LoVo (cell line): ENCODE measurements at places on chromosomes 1 and 21.

DNA sequence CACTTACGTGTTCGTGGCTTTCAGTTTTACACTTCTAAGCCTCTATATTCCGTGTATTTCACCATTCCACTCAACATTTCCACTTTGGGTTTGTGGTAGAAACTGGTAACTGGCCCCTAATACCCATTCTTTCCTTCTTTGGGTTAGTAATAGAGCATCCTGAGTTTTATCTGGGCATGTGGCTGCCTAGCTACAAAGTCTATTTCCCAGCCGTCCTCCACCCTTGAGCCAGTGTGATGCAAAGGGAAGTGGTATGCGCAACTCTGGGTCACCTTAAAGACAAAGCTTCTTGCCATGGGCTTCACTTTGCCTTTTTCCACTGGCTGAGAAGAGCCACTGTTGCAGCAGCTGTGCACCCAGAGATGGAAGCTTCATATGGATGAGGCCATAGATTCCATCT lies 73.9 kb downstream of the LAMC2 start:
- DNase-seq: no peak

DNA sequence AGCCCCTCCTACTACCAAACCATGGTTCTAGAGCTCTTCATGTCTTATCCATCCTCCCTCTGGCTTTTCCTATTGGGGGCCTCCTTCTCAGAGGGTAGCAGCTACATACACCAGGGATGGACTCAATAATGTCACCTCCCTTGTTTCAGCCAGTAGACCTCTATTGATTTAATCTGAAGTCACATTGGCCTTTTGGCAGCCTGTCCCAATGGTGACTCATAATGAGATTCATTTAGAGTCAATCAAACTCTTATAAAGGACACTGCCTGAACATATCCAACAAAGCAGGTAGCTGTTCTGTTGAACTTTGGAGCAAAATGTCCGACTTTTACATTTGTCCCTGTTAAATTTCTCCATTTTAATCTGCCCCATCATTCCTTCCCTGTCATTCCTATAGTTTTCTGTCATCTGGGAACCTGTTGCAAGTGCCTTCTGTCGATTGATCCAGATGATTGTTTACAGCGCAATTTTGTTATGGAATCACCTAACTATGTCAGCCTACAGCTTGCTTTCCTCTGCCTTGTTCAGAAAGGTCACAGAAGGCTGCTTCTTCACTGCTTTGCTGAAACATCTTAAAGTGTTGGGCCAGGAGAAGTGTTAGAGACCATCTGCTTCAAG lies 105.9 kb downstream of the ETS2 start:
- peak; percentile 72 for DNase-seq

- no peak for DNase-seq
These were observed 62.5 kb downstream of the OSBPL9 start for GRCh38 chr1:51679435-51679834.

- peak; percentile 19 for DNase-seq
These were observed 545 bp downstream of the PATJ start for GRCh38 chr1:61742620-61743430.

GRCh38 chr1:32073299-32074229 lies 825 bp downstream of the TMEM39B start:
- no peak for DNase-seq

- no peak for DNase-seq
These were observed 237.6 kb downstream of the NTNG1 start for GRCh38 chr1:107378426-107378825.

DNA sequence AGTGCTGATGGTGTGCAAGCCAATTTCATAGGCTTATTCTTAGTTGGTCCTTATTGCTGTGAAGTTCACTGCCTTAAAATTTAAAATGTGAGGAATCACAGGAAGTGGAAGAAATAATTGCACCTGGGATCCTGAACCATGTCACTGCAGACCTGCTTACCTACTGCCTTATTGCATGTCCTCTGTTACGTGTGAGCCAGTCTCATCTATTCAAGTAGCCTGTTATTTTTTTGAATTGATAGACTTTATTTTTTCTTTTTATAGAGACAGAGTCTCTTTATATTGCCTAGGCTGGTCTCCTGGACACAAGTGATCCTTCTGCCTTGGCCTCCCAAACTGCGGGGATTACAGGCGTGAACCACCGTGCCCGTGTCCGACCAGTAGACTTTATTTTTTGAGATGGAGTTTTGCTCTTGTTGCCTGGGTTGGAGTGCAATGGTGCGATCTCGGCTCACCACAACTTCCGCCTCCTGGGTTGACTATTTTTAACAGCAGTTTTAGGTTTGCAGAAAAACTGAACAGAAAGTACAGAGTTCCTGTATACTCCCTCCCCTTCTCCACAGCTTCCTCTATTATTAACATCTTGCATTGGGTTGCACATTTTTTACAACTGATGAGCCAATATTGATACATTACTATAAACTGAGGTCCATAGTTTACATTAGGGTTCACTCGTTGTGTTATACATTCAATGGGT lies 14.0 kb upstream of the DISC1 start:
- no peak for DNase-seq

DNA sequence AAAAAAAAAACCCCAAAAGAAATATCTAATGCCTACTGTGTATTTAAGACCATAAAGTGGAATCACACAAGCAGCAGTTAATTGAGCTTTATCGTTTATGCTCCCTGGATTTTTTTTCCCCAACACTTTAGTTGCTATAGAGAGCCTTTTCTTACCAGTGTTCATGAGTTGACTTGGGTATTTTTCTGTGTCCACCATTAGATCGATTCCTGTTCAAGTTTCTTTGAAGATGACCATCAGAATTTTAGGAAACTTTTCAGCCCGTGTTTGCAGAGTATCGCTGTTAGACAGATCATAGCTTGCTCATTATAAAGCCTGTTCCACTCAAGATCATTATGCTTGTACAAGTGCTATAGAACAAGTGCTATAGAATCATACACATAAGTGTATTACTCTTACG lies 1.5 kb downstream of the RALGPS2 start:
- no peak for DNase-seq

- no peak for DNase-seq
These were observed 64.8 kb downstream of the ATP2B4 start for GRCh38 chr1:203691447-203691846.

GRCh38 chr1:2353551-2354438 lies 37.6 kb downstream of the MORN1 start:
- DNase-seq: no peak

DNA sequence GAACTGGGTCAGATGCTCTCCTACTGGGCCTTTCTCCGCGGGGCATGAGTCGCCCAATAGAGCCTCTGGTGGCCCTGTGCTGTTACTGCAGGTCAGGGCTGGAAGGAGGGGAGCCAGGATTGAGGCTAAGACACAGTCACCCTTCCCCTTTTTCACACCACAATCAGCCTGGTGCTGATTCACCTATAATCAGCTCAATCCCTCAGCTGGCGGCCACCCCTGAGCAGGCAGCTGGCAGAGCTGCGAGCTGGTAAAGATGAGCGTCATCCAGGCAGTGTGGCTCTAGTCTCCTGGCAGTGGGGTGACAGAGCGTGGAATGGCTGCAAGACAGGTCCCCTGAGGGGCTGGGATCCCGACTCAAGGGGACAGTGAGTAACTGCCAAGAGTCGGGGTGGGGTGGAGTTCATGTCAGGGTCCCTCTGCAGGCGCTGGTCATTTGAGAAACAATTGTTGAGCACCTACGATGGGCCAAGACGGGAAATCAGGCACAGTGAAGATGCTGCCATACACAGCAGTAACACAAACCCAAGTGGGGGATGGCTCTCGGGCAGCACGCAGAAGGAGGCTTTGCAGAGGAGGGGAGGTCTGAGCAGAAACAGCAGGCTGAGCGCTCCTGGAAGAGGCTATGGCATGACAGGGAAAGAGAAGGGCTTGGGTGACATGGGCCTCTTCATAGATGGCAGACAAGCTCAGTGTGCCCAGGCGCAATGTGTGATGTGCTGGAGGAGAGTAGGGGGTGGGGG lies 21.8 kb downstream of the ATF3 start:
- peak; percentile 47 for DNase-seq

DNA sequence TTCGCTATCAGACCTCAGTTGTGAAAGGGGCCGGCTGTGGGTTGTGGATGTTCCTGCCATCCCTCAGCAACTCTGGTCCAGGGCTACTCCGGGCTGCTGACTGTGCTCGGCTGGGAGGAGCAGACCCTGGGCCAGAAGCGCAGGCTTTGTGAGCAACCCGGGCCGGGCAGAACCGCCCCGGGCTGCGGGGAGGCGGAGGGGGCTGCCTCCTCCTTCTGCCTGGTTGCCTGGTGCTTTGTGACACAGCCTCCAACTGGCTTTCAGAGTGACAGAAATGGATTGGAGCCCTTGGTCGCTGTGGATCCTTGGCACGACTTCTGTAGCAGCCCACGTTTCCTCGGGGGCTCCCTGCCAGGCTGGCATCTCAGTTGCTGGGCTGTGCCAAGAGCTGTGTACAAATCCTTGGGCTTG lies 10.0 kb downstream of the DRAXIN start:
- no peak for DNase-seq

- no peak for DNase-seq
These were observed 43.8 kb upstream of the PBX1 start for GRCh38 chr1:164515231-164515630.

DNA sequence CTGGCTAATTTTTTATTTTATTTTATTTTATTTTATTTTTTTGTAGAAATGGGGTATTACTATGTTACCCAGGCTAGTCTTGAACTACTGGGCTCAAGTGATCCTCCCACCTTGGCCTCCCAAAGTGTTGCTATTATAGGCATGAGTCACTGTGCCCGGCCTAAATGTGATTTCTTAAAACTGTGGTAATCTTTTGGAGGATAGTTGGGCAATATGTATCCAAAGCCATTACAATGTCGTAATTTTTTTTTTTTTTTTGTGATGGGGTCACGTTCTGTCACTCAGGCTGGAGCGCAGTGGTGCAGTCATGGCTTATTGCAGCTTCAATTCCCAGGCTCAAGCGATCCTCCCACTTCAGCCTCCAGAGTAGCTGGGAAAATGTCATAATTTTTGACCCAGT lies 14.2 kb downstream of the ETV3L start:
- no peak for DNase-seq

DNA sequence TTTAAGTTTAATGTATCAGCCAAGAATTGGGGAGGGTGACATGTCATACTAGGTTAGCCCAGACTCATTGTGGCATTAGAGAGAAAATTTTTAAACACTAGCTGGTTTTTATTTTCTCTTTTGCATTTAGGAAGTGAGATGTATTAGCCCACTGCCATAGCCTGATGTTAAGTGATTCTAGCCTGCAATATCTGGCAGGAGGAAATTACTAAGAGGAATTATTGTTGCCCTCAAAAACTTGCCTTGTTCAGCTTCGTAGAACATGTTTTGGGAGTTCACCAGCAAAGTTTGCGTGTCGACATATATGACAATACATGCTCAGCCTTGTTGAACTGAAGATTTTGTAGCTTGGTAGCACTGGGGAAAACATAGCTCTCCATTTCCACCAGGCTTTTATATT lies 12.5 kb downstream of the ADAM30 start:
- no peak for DNase-seq

- DNase-seq: no peak
These were observed 68.0 kb downstream of the DISC1 start for GRCh38 chr1:231694465-231695077.

GRCh38 chr1:36450919-36451305 lies 661 bp upstream of the OSCP1 start:
- DNase-seq: no peak

GRCh38 chr1:4118746-4119515 lies 218.9 kb upstream of the C1orf174 start:
- no peak for DNase-seq

DNA sequence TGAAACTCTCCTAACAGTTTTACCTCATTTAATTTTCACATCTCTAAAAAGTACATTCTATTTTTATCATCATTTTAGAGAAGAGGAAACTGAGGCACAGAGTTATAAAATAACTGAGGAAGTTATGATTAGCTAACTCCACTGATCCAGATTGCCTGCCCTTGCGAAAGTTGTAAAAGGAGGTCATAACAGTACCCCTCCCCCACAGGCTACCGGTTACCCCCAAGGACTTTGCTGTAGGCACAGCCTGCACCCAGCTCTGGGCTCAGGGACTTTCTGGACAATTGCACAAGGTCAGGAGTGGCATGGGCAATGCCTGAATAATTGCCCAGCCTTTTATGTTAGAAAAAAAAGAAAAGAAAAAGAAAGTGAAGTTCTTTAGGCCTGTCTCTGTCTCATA lies 22.7 kb downstream of the PIGM start:
- DNase-seq: no peak

DNA sequence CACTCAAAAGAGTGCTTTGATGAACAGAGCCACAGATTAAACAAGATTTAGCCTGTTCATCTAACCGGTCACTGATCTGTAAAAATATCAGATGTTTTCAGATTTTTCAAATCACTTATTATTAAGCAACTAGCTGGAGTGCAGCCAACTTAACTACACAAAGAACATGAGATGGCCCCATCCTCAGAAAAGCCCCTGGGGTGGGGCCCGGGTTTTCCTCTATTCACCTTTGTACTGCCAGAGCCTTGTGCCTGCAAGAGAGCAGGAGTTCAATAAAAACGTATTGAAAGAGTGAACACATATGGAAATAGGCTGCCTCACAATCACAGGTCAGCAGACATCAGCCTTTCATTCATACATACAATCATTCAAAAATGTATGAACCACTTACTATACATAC lies 516.1 kb downstream of the OMA1 start:
- no peak for DNase-seq

GRCh38 chr1:58939666-58940370 lies 156.0 kb upstream of the JUN start:
- no peak for DNase-seq

GRCh38 chr21:45471525-45472221 lies 66.7 kb downstream of the COL18A1 start:
- DNase-seq: no peak

GRCh38 chr1:235403593-235403992 lies 36.4 kb downstream of the TBCE start:
- no peak for DNase-seq

- no peak for DNase-seq
These were observed 43.3 kb upstream of the TSHB start for GRCh38 chr1:114986286-114986685.
